NT2/D1 (cell line): ENCODE measurements at places on chromosomes 4 and X.

DNA sequence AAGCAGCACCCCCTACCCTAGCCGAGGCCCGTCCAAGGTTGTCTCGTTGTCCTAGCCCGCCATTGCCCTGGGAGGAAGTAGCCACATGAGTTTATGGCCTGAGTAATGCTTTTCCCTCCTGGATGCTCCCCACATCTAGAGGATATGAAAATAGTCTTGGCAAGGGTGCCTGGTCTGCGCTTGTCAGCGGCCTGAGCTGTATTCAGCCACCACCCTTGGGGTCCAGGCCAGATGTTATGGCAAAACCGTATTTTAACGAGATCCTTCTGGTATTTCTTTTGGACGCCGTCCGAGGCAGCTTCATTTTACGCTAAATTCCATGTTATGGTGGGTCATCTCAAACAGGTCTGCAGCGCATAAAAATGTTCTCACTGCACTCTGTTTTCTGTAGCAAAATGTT is 89.3 kb downstream of the GPR143 start:
- DNase-seq = no peak

DNA sequence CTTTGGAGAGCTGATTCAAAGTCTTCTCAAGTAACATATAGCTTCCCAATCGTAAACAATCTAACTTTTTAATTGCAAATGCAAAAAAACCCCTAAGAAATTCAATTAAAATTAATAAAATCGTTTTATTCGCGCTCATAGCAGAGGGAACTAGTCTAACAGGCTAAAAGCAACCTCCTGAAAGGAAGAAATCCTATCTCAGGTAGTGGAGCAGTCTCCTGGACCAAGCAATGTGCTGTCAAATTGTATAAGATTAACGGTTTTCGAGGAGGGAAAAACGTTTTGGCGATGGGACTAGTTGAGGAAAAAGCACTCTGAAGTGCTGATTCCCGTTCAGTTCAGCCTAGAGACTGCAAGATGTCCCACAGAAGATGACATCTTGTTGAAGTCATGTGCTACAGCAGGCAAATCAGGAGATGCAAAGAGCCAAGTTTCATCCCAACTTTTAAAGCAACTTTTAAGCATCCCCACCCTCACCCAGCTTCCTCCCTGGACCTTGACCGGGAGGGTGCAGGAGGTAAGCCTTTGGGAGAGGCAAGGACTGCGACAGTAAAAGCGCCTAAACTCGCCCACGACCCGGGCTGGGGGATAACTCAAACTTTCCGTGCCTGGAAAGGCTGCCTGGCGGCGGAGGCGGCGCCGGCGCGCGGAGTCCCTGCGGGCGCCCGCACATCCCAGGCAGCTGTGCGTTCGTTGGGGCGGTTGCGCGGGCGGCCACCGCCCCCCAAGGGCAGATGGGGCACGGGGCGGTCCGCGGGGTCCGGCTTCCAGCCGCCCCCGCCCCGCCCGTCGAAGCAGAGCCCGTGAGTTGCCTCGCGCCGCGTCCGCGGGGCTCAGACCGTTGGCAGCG is 784 bp downstream of the MAP7D3 start:
- no peak for DNase-seq

DNA sequence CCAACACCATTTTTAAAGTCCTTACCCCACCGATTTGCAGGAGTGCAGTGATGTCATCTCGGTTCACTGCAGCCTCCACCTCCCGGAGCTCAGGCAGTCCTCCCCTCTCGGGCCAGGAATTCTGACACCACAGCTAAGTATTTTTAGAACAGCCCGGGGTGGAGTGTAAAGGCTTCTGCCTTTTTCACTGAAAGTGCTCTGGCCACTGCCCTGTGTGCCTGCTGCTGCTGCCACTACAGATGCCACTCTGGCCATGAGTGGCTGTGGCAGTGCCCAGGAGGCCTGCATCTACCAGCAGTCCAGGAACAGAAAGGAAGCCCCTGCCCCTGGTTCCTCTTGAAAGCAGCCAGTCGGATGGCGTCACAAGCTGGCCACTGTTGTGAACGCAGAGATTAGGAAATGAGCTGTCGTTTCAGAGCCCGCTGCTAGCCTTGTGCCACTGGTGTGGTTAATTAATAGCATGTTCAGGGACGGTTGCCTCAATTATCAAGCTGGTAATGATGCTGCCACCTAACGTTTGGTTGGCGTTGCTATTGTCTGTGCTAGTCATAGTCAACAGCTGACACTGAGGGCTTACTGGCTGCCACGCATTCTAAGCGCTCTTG is 23.6 kb upstream of the TBC1D14 start:
- no peak for DNase-seq

- no peak for DNase-seq
Measured at GRCh38 chr4:142544039-142544438, 302.1 kb downstream of the INPP4B start.

GRCh38 chrX:41720125-41720779 is 3.7 kb upstream of the GPR82 start:
- DNase-seq = no peak

GRCh38 chr4:2472187-2472586 is 3.3 kb downstream of the RNF4 start:
- no peak for DNase-seq
